Naive thymus-derived CD4-positive, alpha-beta T cell (primary cell): ENCODE measurements at places on chromosomes 7 and 10.

GRCh38 chr10:42593284-42593683 is 45.1 kb downstream of the ZNF33B start:
- DNase-seq: no peak

DNA sequence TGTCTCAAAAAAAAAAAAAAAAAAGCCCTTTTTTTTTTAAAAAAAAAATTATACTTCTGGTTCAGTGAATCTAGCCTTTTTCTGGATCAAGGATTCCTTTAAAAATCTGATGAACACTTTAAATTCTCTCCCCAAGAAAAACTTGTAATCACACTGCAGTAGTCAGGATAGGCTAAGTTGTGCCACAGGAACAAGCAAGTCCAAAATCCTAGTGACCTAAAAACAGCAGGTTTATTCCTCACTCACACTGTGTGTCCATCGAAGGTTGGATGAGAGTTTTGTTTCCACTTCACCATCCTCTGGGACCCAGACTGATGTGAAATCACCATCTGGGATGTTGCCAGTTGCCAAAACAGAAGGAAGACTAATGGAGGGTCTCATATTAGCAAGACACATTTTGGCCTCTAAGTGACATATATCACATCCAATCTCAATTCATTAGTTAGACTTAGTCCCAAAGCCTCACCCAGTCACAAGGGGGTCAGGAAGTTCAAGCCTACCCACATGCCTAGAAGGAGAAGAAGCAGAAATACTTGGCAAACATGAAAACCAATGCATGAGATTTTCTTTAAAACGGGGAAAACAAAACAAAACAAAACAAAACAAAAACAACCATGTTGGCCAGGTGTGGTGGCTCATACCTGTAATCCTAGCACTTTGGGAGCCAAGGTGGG is 32.7 kb downstream of the CYP17A1 start:
- DNase-seq: no peak

DNA sequence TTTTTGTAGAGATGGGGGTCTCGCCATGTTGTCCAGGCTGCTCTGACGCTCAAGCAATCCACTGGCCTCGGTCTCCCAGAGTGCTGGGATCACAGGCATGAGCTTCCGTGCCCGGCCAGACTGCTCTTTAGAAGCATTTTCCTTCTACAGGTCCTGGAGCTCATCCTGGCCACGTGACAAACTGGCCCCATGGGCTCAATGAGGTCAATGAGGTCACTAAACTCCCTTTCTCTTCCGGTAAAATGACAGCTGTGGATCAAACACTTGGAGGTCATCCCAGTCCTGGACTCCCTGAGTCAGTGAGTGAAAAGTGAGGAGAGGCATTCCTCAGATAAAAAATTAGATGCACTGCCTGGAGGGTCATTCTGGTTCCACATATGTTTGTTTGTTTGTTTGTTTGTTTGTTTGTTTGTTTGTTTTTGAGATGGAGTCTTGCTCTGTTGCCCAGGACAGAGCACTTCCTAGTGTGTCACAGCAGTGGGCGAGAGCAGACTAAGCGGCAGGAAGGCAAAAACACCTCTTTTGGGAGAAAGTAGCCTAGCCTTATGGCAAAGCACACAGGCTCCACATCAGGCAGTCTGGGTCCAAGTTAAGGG is 134.9 kb downstream of the TNS3 start:
- no peak for DNase-seq

- DNase-seq: no peak
These were observed 72.9 kb upstream of the NEBL start for GRCh38 chr10:20970044-20970443.

DNA sequence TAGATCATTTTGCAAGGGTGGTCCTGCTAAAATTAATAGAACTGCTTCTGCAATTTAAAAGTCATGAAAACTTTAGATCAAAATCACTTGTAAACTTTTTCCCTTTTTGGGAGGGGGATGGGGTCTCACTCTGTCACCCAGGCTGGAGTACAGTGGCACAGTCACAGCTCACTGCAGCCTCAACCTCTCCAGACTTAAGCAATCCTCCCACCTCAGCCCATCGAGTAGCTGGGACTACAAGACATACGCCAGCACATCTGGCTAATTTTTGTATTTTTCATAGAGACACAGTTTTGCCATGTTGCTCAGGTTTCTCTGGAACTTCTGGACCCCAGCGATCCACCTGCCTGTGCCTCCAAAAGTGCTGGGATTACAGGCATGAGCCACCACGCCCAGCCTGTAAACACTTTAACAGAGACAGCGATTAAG is 79.7 kb downstream of the LRRC17 start:
- DNase-seq: no peak

DNA sequence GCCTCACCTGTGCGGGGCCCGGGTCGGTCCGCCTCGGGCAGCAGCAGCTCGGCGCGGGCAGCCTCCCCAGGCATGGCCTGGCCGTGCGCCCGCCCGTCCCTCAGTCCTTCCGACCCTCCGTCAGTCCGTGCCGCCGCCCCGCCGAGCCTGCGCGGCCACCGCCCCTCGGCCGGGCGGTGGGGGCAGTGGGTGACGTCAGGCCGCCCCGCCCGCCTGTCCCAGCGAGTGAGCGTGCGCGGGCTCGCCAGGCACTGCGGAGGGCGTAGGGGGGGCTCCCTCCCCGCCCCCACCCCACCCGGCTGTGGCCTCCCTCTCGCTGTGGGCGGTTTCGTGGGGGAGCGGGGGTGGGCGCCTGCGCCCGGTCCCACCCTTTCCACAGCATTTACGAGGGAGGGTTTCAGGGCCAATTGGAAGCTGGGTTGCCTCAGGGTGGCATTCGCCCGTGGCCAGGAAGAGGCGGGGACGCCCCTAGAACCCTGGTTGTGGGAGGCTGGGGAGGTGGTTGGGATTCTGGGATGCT is at the start of gene NACAD:
TSS of gene NACAD (minus strand) at position 149 of the 520 bp plus-strand sequence. CDS start at position 74, 75 bp downstream.
- no peak for DNase-seq

DNA sequence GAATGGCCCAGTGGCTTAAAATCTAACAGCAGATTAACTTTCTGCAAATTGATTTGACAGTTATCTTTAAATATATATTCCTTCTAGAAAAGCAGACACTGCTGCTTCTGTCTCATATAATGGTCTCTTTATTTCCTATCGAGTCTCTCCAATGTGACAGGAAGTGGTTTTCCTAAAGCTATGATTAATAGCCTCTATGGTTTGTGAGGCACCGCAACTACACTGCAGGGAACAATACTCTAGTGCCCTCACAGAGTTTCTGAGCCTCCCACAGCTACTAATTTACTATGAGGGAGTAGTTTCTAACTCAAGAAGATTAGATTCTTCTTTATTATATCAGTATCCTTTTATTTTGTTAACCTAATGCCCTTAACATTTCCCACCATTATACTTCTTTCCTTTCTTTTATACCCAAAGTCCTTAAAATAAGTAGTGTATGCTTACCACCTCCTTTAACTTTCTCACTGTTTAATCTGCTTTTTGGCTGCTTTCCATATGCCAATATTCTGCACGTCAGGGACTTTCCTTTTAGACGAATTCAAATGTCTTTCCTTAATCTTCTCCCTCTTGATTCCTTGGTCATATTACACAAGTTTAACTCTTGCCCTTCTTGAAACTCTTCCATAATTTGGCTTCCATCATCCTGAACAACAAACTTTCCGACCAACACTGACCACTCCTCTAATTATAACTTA is 23.8 kb upstream of the AHR start:
- DNase-seq: no peak

GRCh38 chr7:130401101-130401500 is 20.8 kb downstream of the CPA1 start:
- DNase-seq: no peak

DNA sequence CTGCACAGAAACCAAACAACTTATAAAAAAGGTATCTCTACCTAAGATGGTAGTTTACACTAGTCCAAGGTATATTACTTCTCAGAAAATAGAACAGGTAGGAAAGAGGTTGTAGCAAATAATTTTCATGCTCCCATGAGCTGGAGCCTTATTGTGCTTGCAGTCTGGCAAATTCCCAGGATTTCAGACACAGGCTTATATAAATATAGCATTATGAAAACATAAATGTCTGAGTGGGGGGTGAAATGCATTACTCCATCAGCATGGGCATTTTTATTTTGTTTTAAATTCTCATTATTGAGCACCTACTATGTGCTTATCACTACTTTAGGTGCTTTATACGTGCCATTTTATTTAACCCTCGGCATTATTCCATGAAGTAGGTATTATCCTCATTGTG is 83.0 kb upstream of the PHYHIPL start:
- no peak for DNase-seq

DNA sequence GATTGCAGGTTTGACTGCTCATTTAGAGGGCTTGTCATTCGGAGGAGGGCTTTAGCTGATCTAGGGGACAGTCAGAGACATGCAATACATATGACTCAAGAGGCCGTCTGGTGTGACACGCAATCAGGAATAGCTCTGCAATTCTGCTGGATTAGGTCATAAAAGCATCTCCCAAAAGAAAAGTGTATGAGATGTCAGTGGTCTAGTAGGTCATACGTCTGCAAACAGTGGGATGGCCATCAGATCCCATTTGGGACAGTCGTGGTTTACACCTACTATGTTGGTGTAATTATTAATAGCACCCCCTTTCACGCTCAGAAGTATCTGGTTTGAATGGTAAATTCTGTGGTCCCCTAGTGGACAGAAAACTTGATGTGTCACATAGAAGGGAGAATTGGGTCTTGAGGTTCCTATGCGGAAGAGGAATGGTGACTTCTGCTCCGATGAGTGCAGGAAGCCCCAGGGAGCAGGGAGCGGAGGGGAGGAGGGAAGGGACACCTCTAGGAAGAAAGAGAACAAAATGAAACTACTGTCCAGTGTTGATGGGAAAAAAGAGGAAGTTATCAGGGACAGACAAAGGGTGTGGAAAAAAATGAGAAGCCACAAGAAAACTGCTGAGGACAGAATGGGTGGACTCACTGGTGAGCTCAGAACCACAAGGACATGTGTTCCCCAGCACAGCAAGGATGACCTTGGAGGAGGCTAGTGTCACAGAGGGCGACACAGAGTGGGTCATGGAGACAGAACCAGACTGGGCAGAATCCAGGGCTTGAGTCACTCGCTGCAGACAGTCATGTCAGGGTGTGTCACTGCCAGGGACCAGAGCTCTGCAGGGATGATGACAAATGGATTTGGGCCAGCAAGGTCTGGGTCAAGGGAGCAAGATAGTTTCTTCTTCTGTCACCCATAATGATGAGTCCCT is 59.9 kb downstream of the MAP3K8 start:
- peak; percentile 23 for DNase-seq

- no peak for DNase-seq
These were observed 92.5 kb downstream of the POU6F2 start for GRCh38 chr7:39069896-39070881.

GRCh38 chr7:88985295-88985694 is 189.8 kb upstream of the TEX47 start:
- no peak for DNase-seq

DNA sequence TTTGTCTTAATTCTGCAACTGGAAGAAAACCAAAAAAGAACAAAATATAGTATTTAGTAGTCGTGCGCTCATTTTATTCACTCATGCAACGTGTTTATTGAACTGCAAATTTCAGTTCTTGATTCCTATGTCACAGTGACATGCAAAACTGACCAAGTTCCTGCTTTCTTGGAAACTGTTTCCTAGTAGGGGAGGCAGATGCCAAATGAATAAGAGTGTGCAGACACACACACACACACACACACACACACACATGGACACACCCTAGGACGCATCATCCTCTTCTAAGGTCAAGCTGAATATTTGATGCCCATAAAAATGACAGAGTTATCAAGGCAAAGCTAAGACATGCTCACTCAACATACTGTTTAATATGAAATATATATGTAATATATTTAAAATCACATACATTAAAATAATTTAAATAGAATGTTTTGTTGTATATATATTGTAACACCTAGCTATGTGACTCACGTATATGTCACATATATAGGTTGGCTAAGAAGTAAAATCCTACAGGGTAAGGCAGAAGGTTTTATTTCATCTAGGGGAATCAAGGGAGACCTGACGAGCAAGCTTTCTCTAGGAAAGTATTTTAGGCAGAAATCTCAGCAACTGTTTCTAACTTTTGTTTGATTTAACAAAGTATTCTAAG is 79.6 kb downstream of the SVIL start:
- DNase-seq: no peak

- no peak for DNase-seq
These were observed 18.1 kb downstream of the POLR1F start for GRCh38 chr7:19690736-19691135.

DNA sequence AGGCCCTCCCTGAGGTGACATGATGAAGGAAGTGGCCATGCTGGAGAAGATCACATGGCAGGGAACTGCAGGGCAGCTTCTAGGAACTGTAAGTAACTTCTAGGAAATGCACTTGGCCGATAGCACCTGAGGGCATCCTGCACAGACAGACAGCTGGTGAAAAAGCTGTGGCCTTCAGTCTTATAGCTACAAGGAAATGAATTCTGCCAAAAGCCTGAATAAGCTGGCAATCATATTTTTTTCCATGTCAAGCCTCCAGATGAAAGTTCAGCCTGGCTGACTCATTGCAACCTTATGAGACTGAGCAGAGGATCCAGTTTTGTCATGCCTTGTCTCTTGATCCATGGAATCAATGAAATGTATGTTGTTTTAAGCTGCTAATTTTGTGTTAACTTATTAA is 91.1 kb upstream of the CACNA2D1 start:
- DNase-seq: no peak

DNA sequence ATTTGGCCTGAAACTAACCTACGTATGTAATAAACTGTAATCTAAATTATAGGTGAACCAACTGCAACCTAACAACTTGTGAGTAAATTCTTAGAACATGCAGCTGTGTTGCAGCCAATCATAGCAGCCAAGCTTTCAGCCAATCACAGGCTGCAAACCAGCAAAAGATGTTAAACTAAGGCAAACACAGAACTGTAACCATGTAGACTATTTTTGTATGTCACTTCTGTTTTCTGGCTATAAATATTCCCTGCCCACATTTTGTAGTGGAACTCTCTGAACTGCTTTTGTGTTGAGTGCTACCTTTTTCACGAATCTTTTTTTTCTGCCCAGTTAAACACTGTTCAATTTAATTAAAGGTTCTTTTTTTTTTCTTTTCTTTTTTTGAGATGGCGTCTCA is 28.2 kb upstream of the ZPBP start:
- no peak for DNase-seq

- no peak for DNase-seq
These were observed 16.6 kb upstream of the ITIH2 start for GRCh38 chr10:7686351-7687171.

DNA sequence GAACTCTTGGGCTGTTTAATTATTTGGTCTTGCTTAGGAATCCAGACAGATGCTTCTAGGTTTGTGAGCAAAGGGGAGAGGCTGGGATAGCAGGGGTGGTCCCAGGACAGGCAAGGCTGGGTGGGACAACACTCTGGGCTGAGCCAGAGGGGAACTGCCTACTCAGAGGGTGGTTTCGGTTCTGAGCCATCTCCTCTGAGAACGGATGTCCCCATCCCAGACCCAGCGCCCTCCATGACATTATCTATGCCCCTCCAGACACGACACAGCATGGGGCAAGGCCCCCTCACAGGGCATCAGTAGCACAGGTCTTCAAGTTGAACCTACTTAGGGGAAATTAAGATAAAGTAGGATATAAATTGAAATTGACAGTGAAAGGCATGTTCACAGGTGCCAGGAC is 7.1 kb downstream of the ASB10 start:
- no peak for DNase-seq
